ENCODE measurements at places on chromosomes 6 and 20.

DNA sequence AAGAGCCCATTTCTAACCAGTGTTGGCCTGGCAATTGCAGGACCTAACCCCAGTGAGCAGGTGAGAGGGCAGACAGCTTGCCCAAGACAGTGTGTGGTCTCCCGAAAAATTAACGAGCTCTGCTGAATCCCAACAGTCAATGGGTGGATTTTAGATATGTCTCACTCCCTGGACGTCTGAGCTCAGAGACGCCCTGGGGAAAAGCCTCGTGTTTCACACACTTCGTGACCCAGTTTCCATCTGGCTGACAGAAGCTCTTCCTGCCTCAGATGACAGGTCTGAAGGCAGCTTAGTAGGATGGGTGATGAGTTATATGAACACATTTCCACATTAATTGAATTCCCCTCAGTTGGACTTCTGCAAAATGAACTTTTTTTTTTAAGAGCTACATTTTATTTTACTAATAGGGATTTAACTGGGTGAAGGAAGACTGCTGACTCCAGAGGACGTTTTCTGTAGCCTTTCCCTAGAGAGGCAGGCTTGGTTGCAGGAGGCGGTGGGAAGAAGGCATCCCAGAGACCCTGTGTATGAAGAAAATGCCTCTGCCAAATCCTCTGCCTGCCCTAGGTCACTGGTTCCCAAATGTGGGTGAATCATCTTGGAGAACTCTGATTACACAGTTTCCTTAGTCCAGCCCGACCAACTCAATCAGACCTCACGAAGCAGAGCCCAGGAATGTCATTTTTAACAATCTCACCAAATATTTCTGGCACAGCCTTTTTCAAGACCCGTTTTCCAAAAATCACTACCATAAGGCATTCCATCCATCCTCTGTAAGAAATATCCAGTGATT lies 71.7 kb upstream of the LY86 start:
- no peak for DNase-seq

- no peak for DNase-seq
Observed at GRCh38 chr20:14644306-14645097, 307.1 kb upstream of the FLRT3 start.

DNA sequence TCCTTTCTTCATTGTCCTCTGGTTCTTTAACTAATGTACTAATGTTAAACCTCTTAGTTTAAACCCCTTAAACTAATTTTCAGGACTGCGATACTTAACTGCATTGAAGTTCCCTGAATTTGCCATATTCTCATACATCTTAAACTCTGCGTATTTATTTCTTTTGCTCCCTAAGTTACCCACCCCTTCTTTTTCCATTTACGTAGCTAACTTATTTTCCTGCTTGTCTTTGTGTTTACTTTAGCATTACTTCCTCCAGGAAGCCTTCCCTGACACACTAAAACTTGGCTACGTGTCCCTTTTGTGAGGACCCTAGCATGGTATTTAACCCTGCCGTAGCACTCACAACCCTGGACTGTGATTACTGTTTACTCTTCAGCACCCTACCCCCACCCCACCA lies 79.0 kb downstream of the UBR2 start:
- no peak for DNase-seq

DNA sequence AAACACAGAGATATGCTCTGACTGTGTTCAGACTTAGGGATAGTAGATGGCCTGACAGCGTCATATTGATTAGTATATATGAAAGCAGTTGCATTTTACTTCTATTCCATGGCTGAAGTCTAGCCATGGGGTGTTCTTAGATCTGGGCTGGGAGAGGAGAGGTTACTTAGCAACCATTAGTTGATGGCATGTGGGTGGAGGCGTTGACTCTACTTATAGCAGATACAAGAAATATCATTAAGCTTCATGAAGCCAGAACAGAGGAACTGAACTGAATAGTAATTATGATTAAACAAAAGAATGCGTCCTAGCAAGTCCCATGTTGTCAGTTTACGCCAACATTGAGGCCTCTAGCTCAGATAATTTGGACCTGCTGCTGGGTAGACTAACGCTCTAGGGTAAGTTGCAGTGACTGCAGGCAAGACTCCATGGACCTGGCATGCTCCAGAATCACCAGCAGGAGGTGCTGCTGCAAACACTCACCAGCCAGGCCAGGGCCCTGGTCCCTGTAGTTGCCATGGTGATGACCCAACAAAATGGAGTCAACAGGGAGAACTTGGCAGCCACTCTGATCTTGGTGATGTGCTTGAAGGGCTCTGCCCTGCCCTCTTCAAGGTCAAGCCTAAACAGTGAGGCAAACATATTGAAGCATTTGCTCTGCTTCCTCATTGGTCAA lies 477.3 kb downstream of the PREX1 start:
- peak; percentile 18 for DNase-seq

Data from DMS79 treated with DMSO at 0.1 percent for 48 hours (cell line).